ENCODE measurements at places on chromosomes 5 and 9.

GRCh38 chr9:27765266-27766072 is 192.2 kb upstream of the C9orf72 start:
- DNase-seq: no peak

GRCh38 chr5:135234242-135234641 is 164.8 kb downstream of the MACROH2A1 start:
- DNase-seq: no peak

DNA sequence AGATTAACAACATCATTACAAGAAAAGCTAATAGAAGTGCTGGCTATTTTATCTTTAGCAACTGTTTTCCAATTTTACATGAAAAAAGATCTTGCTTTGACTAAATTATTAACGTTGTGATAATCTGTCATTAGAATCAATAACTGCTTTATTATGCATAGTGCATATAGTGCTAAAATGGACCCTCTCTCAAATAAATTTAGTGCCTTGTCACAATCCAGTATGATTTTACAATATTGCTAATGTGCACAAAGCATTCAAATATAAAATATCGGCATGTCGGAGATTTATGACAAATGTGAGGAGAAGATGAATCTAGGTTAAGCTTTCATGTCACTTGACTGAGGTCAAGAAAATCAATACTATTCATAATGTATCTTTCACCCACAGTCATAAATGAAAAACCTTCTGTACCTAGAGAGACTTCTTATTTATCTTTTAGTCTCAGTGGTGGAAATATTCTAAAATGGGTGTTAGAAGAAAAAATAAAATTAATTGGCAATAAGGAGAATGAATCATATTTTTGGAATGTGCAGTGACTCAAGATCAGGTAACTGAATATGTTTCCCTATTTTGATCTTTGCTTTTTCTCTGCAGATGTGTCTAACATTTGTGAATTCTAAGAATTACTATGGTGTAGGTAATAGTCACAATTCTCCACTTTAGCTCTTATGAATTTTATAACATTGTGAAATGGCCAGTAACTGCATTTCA is 672.9 kb upstream of the GRAMD2B start:
- no peak for DNase-seq

GRCh38 chr5:10577371-10578292 is 13.8 kb downstream of the ANKRD33B start:
- DNase-seq: no peak

- DNase-seq: no peak
Observed at GRCh38 chr5:176921714-176922113, 22.6 kb upstream of the HK3 start.
